Spleen (tissue), 13 donors: ENCODE measurements at places on chromosomes 4 and X. TPM values are rescaled to one million over a fixed set of nuclear protein-coding genes. Genes with fewer than 3 reads are reported as not detected.

GRCh38 chr4:158003212-158003611, 169.6 kb downstream of the GASK1B start:
- H3K27ac ChIP-seq: no peak overlapping the region
- no peak for DNase-seq
- no peaks in the 10 kb centered on the region for H3K4me1 ChIP-seq
- no peaks in the 10 kb centered on the region for H3K27me3 ChIP-seq
- H3K4me3 ChIP-seq: no peak overlapping the region
- H3K36me3 ChIP-seq: no peaks in the 10 kb centered on the region

DNA sequence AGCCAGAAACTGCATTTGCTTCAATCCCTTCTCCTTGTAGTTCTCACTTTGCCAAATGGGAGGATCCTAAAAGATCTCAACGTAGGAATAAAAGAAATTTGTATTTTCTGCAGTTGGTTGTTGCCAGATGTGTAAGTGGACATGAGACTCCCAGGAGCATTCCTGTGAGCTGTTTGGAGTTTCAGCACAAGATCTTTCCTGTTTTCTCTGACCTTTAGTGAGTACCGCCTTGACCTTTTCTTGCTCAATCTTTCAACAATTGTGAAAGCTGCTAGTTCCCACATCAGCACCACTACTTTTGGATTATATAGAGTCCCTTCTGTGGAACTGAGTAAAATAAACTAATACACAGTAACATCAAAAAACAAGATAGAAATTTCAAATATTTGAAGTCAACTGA, 683.8 kb upstream of the PABPC4L start:
- H3K27ac ChIP-seq: no peak overlapping the region
- H3K36me3 ChIP-seq: no peaks in the 10 kb centered on the region
- DNase-seq: no peak
- no peaks in the 10 kb centered on the region for H3K4me1 ChIP-seq
- no peak overlapping the region for H3K4me3 ChIP-seq

DNA sequence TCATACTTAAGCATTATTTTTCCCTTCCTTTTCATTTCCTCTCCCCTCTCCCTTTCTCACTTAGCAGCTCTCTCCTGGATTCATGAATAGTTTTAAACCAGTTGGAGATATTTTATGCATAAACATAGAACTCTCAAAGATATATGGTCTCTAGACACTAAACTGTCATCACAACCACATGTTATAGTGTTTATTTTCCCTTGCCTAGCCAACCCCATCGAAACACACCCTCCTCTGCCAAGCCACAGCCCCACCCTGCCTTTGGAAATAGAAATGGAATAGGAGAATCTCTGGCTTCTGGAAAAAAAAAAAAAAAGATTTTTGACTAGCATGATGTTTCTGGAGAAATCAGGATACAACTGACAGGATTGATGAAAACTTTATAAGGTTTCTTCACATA, 64.8 kb upstream of the RBPJ start:
- no peaks in the 10 kb centered on the region for H3K36me3 ChIP-seq
- H3K4me1 ChIP-seq: peaks cover 16% of the 10 kb centered on the region
- H3K27me3 ChIP-seq: no peaks in the 10 kb centered on the region
- H3K4me3 ChIP-seq: no peak overlapping the region
- no peak overlapping the region for H3K27ac ChIP-seq

The RADX gene
- 19.4 TPM for total RNA-seq

- H3K4me3 ChIP-seq: no peak overlapping the region
- no peaks in the 10 kb centered on the region for H3K36me3 ChIP-seq
- H3K27ac ChIP-seq: no peak overlapping the region
- H3K4me1 ChIP-seq: no peaks in the 10 kb centered on the region
Measured at GRCh38 chr4:89358935-89359638, 51.5 kb upstream of the GPRIN3 start.

The MAGEA1 gene
- not detected for total RNA-seq

DNA sequence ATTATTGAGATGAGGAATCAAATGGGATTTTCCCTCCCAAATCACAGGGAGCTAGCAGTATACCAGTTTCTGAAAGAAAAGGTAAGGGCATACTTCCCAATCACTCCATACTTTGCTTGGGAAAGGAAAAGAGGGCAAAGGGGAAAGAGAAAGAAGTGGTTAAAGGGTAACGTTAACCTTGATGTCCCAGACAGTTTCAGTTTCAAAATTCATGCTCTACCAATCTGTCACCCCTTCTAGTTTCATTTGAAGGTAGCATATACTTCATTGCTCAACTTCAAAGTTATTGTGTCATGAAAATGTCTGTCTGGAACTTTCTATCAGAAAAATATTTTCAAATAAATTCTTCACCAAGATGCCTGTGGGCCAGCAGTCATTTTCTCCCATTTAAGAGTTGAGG, 16.0 kb downstream of the TNMD start:
- peaks cover 9% of the 10 kb centered on the region for H3K27me3 ChIP-seq
- no peak for DNase-seq
- no peak overlapping the region for H3K27ac ChIP-seq
- no peaks in the 10 kb centered on the region for H3K36me3 ChIP-seq

DNA sequence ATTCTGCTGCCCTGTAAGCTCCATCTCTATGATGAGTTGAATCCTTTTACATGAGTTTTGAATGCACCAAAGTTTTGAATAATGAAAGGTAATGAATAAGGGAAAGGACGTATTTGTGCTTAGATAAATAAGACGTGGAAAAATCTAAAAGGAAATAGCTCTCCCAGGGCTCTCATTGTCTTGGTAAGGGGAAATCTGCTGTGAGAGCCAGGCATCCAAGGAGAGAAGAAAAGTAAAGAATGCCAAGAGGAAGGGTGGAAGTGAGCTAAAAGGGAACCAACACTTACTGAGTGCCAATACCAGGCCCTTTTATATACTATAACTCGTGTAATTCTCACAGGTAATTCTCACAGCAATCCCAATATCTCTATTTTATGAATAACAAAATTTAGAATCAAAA, 62.6 kb upstream of the KLHL13 start:
- H3K4me1 ChIP-seq: no peaks in the 10 kb centered on the region
- H3K36me3 ChIP-seq: no peaks in the 10 kb centered on the region
- no peak overlapping the region for H3K27ac ChIP-seq
- no peak for DNase-seq
- H3K4me3 ChIP-seq: no peak overlapping the region
- H3K27me3 ChIP-seq: no peaks in the 10 kb centered on the region
